D341Med (cell line): ENCODE measurements at places on chromosomes 13 and 19.
A peak's percentile ranks its signal among the peaks of the same experiment; 100 is the strongest.

DNA sequence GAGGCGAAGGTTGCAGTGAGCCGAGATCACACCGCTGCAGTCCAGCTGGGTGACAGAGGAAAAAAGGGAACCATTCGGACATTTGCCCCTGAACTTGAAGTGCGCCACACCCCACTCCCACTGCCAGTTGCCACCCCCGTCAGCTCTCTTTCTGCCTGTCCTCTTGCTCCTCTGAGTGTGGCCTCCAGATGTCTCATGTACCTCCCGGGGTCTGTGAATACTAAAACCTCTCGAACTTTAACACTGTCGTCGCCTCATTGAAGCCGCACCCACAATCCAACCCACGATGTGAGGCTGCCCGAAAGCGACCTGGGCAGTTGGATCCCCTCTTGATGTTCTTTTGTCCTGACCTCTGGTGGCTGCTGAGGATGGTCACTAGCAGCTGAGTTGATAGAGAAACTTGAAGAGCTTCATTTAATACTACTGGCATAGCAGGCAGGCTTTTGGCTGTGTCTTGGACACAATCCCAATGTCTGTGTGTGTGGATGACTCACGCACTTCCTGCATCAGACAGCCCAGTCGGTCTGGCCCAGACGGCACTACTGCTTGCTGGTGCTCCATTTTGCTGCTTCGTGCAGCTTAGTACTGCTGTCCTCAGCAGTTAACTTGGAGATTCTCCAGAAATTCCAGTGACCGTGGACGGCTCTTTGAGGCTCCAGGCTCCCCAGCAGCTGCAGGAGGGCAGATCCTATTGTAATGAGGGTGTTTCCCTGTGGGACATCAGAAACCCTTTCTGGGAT, 4.2 kb downstream of the FPR3 start:
- no peak for DNase-seq

GRCh38 chr19:43290568-43291359, 21.4 kb upstream of the PSG9 start:
- DNase-seq: no peak

GRCh38 chr13:86425170-86425815, 626.1 kb upstream of the SLITRK6 start:
- DNase-seq: no peak

DNA sequence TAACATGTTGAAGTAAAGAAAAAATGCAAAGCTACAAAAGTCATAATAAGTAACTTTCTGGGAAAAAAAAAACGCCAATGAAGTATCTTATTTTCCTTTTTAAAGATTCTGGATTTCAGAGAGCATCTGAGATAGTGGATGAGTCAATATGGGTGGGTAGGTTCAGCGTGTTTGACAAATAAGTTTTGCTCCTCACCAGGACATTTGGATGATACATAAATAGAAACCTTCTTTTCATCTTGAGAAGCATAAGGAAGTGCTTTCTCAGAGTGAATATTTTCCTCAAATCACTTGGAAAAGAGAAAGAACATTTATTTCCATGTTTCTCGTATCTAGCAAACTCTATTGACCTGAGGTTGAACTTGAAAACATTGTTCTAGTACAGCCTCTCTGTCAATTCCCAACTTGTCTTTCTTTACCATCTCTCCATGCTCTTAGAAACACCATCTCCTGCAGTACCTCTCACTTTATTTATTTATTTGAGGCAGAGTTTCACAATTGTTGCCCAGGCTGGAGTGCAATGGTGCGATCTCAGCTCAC, 463.2 kb downstream of the KLF5 start:
- no peak for DNase-seq

DNA sequence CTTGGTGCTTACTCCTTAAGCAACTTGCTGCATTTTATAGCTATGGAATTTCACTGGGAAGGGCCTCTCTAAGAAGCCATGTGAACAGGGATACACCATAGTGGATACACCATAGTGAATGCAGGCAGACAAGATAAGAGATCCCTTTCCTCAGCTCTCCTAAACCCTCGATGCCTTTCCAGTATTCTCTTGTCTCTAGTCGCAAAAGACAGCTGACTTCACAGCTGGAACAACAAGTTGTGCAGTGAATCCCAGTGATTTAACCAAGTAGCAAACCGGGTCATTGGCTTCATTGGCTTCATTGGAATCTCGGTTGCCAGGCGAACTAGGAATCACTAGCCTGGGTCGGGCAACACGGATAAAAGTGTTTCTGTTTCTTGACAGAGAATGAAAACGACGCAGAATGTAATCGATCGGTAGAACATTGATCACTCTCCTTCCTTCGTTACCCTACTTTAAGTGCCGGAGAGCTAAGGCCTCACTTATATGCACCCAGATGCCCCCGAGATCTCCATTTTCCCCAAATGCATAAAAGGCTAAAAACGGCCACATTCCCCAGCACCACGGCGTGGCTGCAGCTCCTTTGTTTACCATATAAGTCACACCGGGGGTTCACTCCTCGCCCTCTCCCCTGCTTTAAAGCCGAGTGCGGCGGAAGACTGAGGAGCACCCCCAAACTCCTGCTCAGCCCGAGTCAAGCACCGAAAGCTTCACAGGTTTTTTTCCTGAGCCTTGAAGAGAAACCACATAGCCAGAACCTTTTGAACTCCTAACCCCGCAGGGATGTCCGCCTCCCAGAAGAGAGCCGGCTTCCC, 674 bp downstream of the TRPC4 start:
- DNase-seq: no peak

DNA sequence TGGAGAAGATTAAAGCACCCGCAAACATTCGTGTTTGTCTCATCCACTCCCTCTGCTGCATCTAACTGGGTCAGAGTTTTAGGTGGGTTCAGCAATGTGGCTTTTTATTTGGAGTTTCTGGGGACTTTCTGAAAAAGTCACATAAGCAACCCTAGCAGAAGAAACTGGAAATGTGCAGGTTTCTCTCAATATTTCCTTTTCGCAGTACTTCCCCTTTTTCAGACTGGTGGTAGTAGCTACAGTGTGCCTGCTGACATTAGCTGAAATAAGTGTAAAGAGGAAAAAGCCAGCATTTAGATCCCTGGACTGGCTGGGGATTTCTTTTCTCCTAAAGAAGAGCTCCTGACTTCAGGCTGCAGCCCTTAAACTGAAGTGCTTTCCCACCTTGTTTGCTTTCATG, 15.9 kb upstream of the OLFM4 start:
- no peak for DNase-seq

DNA sequence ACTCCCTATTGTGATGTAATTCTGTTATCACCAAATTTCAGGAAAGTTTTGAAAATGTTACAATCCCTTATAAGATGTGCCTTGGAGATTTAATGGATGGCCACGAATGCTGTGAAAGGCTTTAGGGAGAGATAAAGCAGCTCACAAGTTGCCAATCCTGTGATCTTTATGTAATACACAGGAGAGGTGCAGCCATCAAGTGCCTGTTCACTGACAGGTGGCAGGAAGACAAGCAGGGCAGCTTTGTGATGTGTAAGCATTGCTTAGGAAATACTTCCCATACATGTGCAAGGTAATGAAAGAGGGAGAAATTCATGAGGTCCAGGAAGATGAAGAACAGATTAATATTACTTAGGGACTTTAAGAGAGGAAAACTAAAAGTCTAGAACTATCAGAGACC, 628.8 kb downstream of the SLITRK6 start:
- DNase-seq: peak; percentile 28

- no peak for DNase-seq
Observed at GRCh38 chr13:50236898-50237318, 221.7 kb downstream of the KCNRG start.

GRCh38 chr13:87153371-87153770, 517.8 kb upstream of the SLITRK5 start:
- DNase-seq: no peak

DNA sequence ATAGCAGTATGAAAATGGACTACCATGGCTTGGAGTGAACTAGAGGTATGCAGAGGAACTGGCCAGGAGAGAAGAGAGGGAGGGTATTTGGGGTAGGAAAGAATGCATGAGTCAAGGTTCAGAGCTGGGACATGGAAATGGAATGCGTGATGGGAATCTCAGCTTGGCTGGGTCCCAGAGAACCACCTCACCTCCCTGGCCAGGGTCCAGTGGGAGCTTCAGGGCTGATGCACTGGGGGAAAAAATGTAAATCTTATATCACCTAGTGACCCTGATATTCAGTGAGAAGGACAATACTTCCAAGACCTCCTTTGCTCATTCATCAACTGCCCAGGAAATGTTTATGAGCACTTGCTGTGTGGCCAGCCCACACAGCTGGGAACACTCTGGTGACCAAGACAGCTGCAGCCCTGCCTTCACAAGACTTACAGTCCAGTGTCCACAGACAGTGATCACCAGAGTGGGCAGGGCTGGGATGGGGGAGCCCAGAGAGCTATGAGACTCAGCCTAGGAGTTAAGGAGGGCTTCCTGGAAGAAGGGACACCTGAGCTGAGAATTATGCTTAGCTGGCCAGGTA, 12.8 kb downstream of the IGSF23 start:
- DNase-seq: no peak

GRCh38 chr13:38821770-38822551, 135.1 kb downstream of the FREM2 start:
- no peak for DNase-seq

DNA sequence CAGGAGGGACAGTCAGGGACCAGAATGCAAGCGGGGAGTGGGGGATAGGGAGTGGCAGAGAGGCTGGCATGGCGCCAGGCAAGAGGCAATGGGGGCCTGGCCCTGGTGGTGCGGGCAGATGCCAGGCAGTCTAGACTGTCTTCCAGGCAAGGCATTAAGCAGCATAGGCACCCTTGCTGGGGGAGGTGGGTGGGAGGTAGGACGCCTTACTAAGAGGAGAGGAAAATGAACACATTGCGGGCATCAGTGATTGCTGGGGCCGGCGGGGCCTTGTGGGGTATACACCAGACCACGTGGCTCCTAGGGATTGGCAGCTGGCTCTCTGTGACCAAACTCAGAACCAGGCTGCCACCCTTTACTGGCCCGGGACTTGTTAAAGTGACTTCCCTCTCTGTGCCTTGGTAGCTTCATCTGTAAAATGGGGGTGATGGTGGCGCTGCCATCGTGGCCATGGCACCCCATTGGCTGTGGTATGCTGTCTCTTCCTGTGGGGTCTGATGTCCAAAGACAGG, 46.0 kb downstream of the DNM2 start:
- DNase-seq: peak; percentile 60

DNA sequence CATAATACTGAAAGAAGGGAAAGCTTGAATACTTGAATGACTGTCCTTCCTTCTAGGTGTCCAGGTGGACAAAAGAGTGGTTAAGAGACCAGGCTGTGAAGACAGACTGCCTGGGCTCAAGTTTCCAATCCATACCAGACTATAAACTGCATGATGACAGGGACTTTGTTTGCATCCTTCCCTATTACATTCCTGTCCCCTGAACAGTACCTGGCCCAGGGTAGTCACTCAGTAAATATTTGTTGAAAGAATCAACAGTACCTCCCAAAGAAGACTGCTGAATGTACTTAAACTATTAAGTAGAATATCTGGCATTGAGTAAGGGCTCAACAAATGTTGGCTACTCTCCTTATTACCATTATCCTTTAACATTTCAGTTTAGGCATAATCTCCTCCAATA, 29.7 kb downstream of the MIPEP start:
- no peak for DNase-seq

GRCh38 chr13:46484561-46484960, 68.4 kb upstream of the LRCH1 start:
- DNase-seq: no peak

DNA sequence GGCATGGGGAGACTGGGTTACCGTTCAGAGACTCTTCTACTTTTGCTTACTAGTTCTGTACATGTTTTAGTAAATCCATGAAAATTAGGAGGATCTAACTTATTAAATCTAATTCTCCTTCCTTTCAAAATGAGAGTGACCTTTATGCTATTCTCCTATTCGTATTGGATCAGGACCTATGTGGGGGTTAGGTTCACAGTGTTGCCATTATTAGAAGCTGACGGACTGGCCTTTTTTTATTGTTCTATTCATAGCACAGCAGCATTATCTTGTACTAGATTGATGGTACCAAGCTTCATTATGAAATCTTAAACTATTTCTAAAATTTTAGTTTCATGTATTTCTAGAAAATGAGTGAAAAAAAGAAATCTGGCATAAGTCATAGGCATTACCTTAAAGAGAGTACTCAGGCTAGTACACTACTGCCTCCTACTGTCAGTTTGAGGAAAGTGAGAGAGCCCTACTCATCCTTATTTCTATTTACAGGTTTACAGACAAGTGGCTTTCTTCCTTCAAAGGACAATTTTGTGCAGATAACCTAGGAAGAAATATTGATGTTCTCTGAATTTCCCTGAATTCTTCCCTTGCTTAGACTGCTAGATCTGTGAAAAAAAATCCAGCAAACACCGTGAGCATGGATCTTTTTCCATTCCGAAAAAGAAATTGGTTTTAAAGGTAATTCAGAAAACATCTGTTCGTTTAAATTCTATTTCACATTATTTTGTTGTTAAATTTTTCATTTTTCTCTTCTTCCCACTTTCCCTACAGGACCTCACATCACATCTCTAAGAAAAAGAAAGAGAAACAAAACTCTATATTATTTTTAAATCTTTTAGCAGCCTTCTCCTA, 485.5 kb downstream of the DIAPH3 start:
- peak; percentile 34 for DNase-seq

- DNase-seq: peak; percentile 96
Observed at GRCh38 chr19:44890366-44891015, 563 bp upstream of the TOMM40 start.

GRCh38 chr19:42250666-42251531, 4.0 kb downstream of the ERF start:
- DNase-seq: no peak

DNA sequence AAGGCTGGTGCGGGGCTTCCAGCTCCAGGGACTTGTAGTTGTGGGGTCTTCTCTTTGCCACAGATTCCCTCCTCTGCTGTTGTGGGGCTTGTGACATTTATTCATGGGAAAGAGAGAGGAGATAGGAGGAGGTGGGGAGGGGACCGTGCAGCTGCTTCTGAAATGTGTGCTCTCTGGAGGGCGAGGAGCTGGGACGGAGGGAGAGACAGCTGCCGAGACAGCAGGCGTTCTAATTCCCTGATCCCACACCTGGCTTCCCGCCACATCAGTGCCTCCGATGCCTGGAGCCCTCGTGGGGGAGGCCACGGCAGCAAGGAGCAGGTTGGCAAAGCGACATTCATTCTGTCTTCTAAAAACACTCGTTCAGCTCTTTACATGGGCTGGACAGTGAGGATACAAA, 164.4 kb downstream of the USP12 start:
- DNase-seq: peak; percentile 84

DNA sequence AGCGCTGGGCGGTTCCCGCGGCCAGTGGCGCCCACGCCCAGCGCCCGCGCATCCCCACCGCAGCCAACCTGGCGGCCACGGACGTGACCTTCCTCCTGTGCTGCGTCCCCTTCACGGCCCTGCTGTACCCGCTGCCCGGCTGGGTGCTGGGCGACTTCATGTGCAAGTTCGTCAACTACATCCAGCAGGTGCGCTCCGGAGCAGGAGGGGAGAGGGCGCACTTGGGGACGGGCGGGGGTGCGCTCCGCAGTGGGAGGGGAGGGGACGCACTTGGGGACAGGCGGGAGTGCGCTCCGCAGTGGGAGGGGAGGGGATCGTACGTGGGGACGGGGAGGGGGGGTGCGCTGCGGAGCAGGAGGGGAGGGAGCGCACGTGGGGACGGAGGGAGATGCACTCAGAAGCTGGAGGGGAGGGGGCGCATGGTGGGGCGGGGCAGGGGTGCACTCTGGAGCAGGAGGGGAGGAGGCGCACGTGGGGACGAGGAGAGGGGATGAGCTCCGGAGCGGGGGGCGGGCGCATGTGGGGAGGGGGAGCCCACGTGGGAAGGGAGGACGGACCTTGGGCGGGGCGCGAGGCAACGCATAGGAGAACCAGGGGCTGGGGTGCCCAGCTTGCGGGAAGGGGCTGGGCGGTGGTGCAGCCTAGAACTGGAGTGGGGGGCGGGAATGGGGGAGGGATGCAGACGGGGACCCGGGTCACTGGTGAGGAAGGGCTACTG, 1.5 kb downstream of the KISS1R start:
- no peak for DNase-seq
